ENCODE measurements at places on chromosomes 12 and 14.

GRCh38 chr14:76662580-76662979 is 98.7 kb upstream of the VASH1 start:
- DNase-seq, result no peak

- DNase-seq, result no peak
Observed at GRCh38 chr12:110338754-110339153, 57.7 kb downstream of the ATP2A2 start.

DNA sequence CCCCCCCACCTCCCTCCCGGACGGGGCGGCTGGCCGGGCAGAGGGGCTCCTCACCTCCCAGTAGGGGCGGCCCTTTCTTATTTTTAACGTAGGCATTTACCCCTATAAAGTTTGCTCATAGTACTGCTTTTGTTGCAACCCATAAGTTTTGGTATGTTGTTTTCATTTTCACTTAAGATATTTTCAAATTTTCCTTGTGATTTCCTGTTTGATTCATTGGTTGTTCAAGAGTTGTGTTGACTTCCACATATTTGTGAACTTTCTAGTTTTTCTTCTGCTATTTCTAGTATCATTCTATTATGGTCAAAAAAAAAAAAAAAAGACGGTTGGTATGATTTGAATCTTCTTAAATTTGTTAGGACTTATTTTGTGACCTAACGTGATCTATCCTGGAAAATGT is 6.5 kb downstream of the NOXRED1 start:
- DNase-seq, result no peak

DNA sequence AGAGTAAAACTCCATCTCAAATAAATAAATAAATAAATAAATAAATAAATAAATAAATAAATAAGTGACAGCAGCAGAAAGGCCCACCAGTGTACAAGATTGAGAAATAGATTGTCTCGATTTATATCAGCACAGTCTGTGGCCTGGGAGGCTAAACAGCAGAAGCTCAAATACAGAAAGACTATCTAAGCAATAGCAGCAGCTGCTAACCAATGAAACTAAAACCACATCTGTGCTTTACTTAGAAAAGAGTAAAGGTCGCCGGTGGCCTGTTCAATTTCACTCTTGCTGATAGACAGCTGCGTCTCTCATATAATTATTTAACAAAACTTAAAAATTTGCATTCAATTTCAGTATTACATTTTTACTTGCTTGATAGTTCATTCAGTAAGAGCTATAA is 325.7 kb downstream of the CEP128 start:
- no peak for DNase-seq

- DNase-seq, result no peak
Observed at GRCh38 chr12:8120072-8120713, 3.2 kb upstream of the CLEC4A start.

DNA sequence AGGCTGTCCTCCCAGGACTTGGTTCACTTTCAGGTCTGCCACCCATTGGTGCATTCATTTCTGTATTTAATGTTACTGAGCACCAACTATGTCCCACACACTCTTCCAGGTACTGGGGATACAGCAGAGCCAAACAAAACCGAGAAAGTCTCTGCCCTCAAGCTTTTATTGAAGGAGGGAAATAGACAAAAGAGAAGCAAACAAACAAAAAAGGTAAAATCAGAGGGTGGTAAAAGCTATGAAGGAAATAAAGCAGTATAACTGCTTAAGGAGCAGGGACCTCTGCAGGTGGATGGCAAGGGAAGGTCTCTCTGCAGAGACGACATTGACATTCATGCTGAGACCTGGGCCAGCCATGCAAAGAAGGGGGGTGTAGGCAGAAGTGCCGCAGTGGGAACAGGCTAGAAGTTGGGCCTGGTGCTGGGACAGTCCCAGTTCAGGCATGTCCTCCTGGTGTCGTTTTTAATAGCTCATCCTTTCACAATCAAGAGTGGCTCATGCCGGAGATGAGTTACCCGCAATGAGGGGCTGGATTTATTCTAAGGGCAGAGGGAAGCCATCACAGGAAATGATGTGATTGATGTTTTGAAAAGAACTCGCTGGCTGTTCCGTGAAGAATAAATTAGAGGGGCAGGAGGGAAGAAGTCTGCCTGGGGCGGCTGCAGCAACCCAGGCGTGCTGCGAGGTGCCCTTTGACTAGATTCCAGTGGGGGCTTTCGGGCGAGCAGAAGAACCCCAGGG is 72.8 kb downstream of the IRF2BPL start:
- peak; percentile 19 for DNase-seq

DNA sequence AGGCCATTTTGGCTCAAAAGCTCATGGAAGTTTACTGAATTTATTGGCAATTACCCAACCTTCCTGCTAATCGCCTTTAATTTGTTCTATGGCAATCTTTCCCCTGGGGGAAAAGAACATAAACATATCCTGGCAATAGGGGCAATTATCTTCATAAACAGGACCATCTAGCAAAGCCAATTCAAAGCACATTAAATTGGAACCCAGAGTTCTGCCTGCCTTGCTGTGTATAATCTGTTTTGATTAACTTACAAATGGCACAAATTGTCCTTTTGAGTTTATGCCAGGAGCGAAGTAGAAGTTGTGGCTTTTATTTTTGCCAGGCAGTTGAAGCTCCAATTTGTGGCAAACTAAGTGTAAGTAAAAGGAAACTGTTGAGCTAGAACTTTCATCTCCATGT is 68.6 kb downstream of the C12orf50 start:
- no peak for DNase-seq

GRCh38 chr12:49648712-49649003 is 25.3 kb downstream of the PRPF40B start:
- DNase-seq, result no peak

- DNase-seq, result peak; percentile 17
Observed at GRCh38 chr12:25054783-25055144, 105.9 kb upstream of the BCAT1 start.

DNA sequence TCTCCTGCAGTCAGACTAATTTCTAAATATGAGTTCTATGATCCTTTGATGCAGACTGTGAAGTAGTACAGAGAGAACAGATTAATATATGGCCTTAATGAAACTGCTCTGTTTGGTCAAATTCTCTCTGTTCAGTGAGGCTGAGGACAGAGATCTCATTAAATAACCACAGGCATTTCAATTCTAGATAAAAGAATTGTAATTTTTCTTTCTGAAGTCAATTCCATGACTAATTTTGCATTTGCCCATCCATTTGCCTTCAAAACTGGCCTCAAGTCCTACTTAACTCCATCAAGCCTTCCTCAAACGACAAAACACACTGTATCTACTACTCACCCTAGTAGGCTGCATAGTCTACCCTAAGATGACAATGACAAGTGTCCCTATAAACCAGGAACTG is 67.1 kb downstream of the DUSP16 start:
- DNase-seq, result no peak

- no peak for DNase-seq
Observed at GRCh38 chr12:30796313-30796780, 41.6 kb upstream of the CAPRIN2 start.

GRCh38 chr14:57329833-57330232 is 60.6 kb upstream of the NAA30 start:
- no peak for DNase-seq

GRCh38 chr12:121921066-121921465 is 2.7 kb downstream of the CFAP251 start:
- DNase-seq, result no peak

- DNase-seq, result no peak
Observed at GRCh38 chr14:26663506-26663905, 65.7 kb upstream of the NOVA1 start.

- DNase-seq, result no peak
Observed at GRCh38 chr14:71693381-71693780, 238.8 kb upstream of the RGS6 start.

- DNase-seq, result no peak
Observed at GRCh38 chr12:108345716-108346633, 6.9 kb upstream of the CMKLR1 start.

- no peak for DNase-seq
Observed at GRCh38 chr12:55824726-55825125, 4.7 kb downstream of the DNAJC14 start.

- no peak for DNase-seq
Observed at GRCh38 chr12:46788072-46788887, 37.5 kb downstream of the SLC38A4 start.

GRCh38 chr14:104546591-104547309 is 32.8 kb upstream of the C14orf180 start:
- no peak for DNase-seq

DNA sequence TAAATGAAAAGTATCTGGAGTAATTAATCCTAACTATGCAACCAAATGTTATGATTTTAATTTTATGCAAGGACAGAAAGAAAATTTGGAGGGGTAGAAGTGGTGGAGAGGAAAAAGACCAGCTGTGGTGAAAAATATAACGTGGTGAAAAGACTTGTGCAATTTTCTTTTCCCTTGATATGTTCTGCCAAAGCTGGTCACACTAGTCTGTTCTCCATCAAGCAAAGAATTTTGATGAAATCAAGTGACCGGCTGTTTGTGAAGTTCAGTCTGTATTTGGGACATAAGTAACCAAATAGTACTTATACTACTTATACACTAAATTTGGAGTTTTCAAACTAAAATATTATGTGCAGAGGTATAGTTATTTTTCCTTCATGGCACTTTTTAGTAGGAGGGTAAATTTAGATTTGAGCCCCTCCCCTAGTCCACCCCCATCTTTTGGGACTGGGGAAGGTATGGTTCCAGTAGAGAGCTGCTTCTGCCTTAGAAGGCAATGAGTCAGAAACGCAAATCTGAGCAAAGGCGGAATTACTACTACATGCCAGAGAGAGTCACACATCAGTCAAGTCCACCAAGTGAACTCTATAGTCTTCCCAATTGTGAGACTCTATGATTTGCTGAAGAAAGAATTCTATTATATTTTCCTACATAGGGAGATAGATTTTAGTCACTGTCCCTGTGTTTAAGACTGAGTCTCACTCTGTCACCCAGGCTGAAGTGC is 229.7 kb downstream of the SLC25A21 start:
- no peak for DNase-seq

DNA sequence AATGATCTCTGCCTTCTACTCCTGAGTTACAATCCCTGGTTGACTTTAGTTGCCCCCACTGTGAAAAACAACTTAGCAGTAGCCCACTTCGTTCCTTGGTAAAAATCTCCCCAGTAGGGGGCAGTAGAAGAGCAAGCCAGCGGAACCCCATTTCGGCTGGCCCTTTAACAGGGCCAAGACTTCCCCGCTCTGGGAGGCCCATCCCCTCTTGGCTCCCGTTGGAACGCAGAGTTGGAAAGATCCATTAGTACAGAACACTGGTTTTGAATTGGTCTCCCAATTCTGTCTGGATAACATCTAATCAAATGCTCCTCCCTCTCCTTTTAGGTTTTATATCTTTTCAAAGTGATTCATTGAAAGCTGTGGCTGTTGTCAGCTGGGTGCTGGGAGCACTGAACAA is 1133.3 kb downstream of the BCL11B start:
- peak; percentile 52 for DNase-seq

- DNase-seq, result no peak
Observed at GRCh38 chr12:128798571-128799341, 25.0 kb downstream of the SLC15A4 start.

DNA sequence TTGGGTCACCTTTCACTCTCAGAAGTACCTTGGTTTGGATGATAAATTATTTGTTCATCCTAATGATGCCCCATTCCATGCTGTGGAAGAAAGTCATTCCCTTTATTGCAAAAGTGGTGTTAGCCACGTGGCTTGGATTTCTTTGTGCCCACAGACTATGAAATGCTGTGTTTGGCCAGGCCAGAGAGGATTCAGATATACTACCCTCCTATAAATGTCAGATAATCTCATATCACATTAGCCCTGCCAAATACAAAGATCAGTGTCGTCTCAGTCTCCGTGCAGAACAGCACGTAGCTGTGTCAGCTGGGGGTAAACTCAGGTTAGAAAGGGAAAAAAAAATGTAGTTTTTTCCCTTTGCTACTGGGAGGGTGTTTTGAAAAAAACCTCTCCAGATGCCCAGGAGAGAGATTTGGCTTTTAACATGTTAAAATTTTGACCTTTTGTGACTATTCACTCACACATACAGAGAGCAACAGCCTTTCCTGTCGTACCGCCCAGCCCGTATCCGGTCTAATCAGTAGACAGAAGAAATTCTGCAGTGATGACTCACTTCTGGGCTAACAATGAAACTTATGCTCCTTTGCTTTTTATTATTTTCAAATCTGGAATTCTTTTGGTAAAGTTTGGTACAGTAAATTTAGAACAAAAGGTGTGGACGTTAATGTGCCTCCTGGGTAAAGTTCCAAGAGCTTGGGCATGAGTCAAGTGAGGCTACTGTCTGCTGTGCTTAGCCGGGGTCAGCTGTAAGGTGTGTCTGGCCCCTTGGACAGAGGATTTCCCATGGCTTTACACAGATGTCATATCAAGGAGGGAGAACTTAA is 8.5 kb upstream of the PTPRB start:
- no peak for DNase-seq

- no peak for DNase-seq
Observed at GRCh38 chr12:95073698-95074520, 491 bp upstream of the NR2C1 start.

- DNase-seq, result no peak
Observed at GRCh38 chr14:50608302-50608851, 48.4 kb downstream of the ATL1 start.

- DNase-seq, result no peak
Observed at GRCh38 chr12:92928421-92928961, 604 bp downstream of the EEA1 start.

- no peak for DNase-seq
Observed at GRCh38 chr14:104871656-104872468, 6.8 kb downstream of the CEP170B start.

DNA sequence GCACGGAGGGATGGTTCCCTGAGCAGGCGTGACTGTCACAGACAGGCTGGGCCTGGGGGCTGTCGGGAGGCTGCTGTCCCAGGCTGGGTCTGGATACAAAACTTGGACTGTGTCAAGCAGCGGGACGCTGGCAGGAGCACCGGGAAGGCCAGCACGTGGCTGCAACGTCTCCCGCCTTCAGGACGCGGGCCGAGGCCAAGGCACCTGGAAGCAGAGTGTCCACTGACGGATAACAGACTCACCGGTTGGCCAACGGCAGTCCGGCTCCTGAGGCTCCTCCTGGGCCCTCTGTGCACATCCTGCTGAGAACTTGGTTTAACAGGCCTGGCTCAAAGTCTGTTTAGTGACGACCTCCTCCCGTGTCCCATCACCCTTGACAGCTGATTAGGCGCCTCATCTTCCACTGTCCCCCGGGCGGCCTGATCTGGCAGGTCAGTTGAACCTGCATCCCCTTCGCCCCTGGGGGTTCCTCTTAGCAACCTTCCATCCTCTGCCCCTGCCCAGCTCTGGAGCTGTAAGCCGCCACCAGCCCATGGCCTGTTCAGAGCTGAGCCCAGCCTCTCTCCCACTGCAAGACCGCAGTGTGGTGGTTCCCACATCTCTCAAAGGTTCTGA is 2.5 kb downstream of the XRCC3 start:
- DNase-seq, result no peak

DNA sequence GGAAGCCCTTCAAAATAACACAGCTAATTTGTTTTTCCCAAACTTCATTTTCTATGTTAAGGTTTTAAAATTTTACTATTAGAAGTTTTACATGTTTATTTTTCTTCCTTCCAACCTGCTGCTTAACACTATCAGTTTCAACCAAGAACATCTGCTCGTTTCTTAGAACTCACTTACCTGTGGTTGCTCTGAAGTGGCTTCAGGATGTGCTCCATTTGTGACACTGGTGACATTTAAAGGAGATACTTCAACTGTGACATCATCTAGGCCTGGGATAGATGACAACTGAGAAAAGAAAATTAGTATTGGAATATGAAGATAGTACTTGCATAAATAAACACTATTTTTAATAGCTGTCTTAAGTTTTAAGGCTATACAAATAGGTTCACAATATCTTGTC is 17.9 kb downstream of the WASHC3 start:
- no peak for DNase-seq

- DNase-seq, result no peak
Observed at GRCh38 chr12:938810-939209, 10.7 kb downstream of the RAD52 start.

- DNase-seq, result no peak
Observed at GRCh38 chr12:119644930-119645329, 23.0 kb upstream of the PRKAB1 start.

Data from stimulated activated CD4-positive, alpha-beta T cell treated with anti-CD3 and anti-CD28 coated beads, TNF-alpha, amount 100 ng/mL, for 1 hour (primary cell).